Renal pelvis (tissue), 12 donors: ENCODE measurements at places on chromosomes 5 and 9. TPM values are rescaled to one million over a fixed set of nuclear protein-coding genes. Genes with fewer than 3 reads are reported as not detected.

Gene RNF208
- 13.8 TPM for polyA plus RNA-seq

Gene CYSRT1
- 10.9 TPM for polyA plus RNA-seq

Gene PHF24
- 0.40 TPM for polyA plus RNA-seq

Gene OR13C4
- polyA plus RNA-seq, result not detected

Gene DRD1
- 0.01 TPM for polyA plus RNA-seq

Gene CARTPT
- not detected for polyA plus RNA-seq

Gene PCDHB6
- polyA plus RNA-seq, result 3.1 TPM

Gene HRH2
- polyA plus RNA-seq, result 3.1 TPM

GRCh38 chr5:72611118-72611730 lies 104.0 kb upstream of the ZNF366 start:
- peak; percentile 58 for DNase-seq

DNA sequence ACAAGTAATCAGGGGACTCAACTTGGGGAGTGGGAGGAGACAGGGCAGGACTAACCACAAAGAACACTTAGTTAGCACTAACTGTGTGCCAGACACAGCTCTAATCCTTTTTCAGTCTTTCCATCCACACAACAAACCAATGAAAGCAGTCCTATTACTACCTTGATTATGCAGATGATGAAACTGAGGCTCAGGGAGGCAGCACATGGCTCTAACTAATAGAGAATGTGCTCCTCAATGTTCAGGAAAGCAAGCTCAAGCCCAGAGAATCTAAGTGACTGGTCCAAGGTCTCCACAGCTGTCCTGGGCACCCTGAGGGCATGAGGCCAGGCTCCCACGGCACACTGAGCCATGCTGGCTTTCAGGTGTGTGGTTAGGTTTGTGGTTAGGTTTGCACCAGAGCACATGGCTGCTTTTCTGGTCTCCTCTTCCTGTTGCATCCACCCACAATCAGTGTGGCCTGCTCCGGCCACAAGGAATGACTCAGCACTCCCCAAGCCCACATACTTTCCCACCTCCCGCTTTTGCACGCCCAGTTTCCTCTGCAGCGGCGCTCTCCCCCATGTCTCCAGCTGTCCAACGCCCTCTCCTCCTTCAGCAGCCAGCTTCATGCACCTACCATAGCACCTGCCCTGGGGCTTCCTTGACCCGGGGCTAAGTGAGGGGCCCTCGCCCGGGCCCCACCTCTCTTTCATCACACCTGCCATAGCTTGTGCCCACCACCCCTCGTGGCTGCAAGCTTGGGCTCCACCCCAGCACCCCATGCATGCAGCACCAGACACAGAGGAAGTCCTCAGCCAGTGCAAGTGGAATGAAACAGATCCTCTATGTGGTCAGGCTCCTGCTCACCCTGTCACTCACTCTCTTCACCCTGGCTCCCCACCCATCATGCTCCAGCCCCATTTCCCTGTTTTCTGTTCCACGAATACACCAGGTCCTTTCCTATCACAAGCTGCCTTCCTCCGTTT lies 133.1 kb downstream of the GABBR2 start:
- no peak for DNase-seq

DNA sequence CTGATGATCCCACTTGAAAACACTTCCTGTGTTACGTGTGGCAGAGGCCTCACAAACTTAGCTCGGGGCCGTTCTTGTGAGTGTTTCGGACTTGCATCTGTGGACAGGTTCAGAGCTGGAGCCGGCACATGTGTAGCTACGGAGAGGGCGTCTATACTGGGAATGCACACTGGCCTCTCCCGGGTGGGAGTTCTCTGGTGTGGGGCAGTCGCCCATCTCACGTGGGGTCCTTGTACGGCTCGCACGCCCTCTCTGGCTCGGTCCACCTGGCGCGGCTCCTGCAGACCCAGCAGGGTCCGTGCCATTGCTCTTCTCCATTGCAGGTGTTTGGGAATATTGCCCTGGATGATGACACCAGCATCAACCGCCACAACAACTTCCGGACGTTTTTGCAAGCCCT lies 197.9 kb downstream of the CACNA1B start:
- no peak for DNase-seq

DNA sequence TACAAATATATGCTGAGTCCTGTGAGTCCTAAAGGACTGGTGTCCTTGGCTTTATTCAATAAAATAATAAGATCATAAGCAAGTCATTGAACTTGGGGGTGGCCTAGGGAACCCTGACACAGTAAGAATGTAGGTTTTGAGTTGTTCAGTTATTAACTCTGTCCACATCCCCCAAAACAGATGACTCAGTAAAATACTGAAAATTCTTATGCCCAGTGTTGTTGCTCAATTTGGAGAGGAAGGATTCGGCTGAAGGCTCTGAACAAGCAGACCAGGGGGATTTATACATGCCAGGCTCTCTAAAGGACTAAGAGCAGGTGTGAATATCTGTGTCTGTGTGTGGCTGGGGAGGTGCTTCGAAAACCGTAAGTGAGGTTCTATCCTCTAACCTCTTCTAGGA lies 173.7 kb downstream of the RMI1 start:
- no peak for DNase-seq

GRCh38 chr9:127873223-127873691 lies 4.2 kb downstream of the AK1 start:
- DNase-seq, result no peak

- no peak for DNase-seq
These were observed 64.0 kb downstream of the NSUN2 start for GRCh38 chr5:6568889-6569288.

DNA sequence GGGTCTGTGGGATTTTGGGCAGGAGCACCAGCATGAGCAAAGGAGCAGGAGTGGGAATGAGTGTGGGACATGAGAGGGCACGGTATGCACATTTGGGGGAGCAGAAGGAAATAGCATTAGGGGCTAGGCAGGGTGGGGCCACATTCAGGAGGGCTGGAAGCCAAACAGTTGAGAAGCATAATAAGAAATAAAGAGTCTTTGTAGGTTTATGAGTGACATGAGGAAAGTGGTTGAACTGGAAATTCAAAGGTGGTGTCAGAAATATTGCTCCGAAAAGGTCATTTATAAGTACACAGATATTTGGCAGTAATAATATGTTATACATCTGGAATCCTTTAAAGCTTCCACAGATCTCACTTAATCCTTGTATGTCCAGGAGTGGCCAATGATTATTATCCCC lies 26.4 kb downstream of the ARHGEF28 start:
- DNase-seq, result no peak

- no peak for DNase-seq
These were observed 46.4 kb upstream of the PRRC2B start for GRCh38 chr9:131347376-131348020.

DNA sequence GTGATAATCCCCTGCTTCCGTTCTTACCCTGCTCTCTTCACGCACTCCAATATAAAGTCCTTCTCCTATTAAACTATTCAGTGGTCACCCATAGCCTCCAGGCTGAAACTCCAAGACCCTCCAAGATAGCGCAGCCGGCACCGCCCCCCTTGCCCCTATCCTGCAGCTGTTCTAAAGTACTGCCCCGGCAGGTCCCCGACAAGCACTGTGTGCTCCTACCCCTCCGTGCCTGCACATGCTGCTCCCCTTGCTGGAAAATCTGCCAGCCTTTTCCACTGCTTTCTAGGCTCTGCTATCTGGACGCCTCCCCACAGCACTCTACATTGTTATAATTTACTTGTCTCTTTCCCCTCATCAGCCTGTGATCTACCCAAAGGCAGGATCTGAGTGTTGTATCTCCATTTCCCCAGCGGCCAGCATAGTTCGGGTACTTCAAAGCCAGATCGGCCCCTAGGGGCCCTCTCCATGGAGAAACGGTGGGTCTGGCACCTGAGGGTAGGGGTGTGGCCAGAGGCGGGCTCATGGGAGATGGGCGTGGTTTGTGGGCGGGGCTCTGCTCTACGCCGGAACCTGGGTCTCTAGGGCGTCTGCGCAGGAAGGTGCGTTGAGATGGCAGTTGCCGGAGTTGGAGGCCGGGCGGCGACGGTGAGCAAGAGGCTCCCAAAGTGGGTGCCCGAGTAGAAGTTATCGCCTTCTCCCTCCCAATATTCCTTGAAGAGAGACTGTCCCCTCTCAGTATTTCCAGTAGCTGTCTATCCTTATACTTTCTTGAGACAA lies 83.5 kb upstream of the RUSC2 start:
- peak; percentile 15 for DNase-seq

DNA sequence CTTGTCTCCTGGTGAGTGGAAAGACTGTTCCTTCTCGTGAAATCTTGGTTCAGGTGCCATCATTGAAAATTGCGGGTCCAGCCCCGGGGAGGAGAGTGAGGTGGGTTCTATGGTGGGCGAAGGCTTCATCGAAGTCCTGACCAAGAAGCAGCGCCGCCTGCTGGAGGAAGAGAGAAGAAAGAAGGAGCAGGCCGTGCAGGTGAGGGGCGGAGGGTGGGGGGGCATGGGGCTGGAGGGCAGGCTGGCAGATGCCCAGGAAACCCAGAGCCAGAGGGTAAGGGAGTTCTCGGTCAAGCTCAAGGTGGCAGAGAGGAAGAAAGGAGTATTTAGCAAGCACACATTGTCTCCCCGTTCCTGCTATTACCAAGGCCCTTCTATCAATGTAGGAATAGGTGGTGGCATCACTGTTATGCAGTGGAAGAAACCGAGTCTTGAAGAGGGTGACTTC lies 24.3 kb upstream of the POMT1 start:
- peak; percentile 53 for DNase-seq

GRCh38 chr5:34524123-34524522 lies 132.0 kb upstream of the RAI14 start:
- DNase-seq, result no peak

- DNase-seq, result peak; percentile 94
These were observed 125.1 kb downstream of the C9orf50 start for GRCh38 chr9:129495620-129496472.

GRCh38 chr5:149938279-149938678 lies 6.3 kb downstream of the PDE6A start:
- no peak for DNase-seq
